CD8-positive, alpha-beta memory T cell (primary cell): ENCODE measurements at places on chromosomes 12 and 14. TPM values are rescaled to one million over a fixed set of nuclear protein-coding genes. Genes with fewer than 3 reads are reported as not detected.

- peak overlapping the region; percentile 60 for H3K27ac ChIP-seq
- no peaks in the 10 kb centered on the region for H3K27me3 ChIP-seq
- DNase-seq: peak; percentile 24
- H3K36me3 ChIP-seq: no peaks in the 10 kb centered on the region
- peaks cover 24% of the 10 kb centered on the region for H3K4me1 ChIP-seq
These were observed 1494.7 kb upstream of the TMEM132C start for GRCh38 chr12:126772171-126772864.

DNA sequence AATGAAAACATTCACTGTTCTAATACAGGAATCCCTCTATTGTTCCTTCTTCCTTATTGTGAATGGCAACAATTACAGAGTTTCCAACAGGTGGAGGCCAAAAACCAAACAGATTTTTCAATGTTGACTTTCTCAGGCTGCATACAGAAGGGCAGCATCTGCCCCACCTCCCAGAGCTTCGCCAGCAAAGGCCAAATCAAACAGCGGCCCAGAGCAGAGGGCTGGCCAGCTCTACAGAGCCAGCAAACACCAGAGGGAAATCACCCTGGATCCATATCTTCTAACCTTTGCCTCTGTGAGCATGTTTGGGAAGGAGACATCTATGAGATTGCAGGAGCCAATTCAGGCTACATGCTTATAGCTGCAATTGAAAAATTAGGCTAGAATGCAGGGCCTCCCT, 4.4 kb upstream of the CRACR2A start:
- DNase-seq: no peak
- H3K4me1 ChIP-seq: peaks cover 20% of the 10 kb centered on the region
- H3K27me3 ChIP-seq: no peaks in the 10 kb centered on the region
- H3K36me3 ChIP-seq: no peaks in the 10 kb centered on the region
- H3K27ac ChIP-seq: no peak overlapping the region
- H3K4me3 ChIP-seq: no peak overlapping the region

Gene KRT7
- polyA plus RNA-seq: not detected

Gene TGM1
- polyA plus RNA-seq: not detected

Gene DUSP16
- polyA plus RNA-seq: 10.3 TPM

Gene MDGA2
- not detected for polyA plus RNA-seq
